Activated T-cell treated with anti-CD3 and anti-CD28 coated beads for 1 hour (primary cell): ENCODE measurements at places on chromosomes 1 and 21.
A peak's percentile ranks its signal among the peaks of the same experiment; 100 is the strongest.

- peak; percentile 40 for DNase-seq
These were observed 623 bp downstream of the GNG4 start for GRCh38 chr1:235648954-235649367.

DNA sequence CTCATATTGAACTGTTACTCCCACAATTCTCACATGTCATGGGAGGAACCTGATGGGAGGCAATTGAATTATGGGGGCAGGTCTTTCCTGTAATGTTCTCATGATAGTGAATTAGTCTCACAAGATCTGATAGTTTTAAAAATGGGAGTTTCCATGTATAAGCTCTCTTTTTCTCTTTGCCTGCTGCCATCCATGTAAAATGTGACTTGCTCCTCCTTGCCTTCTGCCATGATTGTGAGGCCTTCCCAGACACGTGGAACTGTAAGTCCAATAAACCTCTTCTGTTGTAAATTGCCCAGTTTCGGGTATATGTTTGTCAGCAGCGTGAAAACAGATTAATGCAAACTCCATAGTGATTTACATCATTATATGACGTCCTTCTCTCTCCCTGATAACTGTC is 759.7 kb upstream of the RGS18 start:
- no peak for DNase-seq

DNA sequence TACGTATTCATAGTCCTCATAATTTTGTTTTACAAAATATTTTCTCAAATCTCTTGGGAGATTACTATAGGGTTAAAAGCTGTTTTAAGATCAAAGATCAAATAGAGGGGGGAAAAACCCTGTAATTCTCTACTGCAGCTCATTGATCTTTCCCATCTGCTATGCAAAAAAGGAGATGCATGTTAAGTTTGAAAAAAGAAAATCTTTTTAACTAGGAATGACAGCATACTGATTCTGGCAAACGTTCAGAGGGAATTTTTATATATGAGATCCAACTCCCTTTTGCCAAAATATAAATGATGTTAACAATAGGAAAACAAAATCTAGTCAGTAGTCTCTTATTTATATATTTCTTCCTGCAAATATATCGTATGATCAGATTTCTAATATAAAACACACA is 69.1 kb downstream of the SMYD3 start:
- DNase-seq = no peak

DNA sequence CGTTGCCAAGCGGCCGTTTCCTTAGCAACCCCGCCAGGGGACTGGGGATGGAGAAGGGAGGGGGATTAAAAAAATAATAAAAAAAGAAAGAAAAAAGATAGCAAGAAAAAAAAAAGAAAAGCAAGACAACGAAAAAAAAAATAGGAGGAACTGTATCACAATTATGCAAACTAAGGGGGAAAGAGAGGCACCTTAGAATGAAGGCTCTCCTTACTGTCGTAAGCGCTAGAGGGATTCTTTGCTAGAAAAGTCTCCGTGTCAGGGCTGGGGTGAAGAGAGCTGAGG is 625 bp upstream of the NEGR1 start:
- no peak for DNase-seq

GRCh38 chr1:179156026-179156425 is 73.5 kb downstream of the ABL2 start:
- DNase-seq = no peak

GRCh38 chr1:208737922-208738321 is 493.7 kb upstream of the PLXNA2 start:
- no peak for DNase-seq

- no peak for DNase-seq
These were observed 34.0 kb upstream of the BACE2 start for GRCh38 chr21:41133874-41134522.

DNA sequence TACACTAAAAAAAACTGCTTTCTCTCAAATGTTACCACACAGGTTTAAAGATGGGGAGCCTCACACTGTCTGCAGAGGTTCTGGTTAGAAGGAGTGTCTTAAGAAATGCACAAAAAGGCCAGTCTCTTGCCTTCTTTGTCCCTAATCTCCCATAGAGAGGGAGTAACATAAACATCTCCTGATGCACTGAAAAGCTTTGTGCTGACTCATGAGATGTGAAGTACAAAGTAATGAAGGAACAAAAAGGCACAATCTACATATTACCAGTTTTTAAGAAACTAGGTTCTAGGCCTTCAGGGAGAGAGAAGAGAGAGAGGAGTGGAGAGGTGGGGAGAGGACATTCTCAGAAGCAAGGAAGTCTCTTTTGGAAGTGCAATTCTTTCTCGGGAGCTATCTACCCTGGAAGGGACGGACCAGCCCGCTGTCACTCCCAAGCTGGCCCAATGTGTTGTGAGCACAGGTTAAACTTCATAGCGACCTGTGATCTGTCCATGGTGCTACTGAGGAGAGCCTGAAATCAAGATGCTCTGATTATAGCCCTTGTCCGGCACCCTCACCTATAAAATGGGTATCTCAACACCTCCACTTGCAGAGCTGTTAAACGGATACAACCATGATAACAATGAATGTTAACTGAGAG is 458.1 kb downstream of the DISC1 start:
- DNase-seq = no peak

DNA sequence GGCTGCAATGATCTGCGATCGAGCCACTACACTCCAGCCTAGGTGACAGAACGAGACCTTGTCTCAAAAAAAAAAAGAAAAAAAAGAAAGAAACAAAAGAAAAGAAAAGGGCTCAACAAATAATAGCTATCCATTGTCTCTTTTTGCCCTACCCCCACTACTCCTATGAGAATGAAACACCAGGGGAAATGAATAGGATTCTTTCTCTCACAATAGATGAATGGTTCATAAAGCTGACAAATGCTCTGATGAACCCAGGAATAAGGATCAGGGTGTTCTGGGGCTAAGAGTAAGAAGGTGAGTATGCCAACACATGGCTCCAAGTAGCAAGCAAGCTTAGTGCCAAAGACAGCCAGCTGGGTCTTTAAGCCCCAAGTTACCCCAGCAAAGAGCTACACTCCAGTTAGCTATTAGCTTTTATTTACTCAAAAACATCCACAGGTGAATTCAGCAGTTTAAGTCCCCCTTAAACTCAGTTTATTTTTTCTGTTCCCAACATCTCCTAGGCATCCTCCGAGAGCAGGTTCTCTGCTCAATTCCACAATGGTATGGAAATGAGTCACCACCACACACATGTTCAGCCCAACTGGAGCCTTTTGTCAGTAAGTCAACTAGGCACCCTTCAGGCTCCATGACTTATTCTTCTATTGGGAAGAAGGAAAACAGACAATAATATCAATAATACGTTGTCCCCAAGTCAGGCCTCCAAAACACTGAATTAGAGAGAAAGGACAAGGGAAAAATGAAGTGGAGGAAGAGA is 4.2 kb downstream of the ADORA3 start:
- no peak for DNase-seq

GRCh38 chr1:19329611-19330010 is 17.5 kb downstream of the SLC66A1 start:
- no peak for DNase-seq

GRCh38 chr1:94614996-94615395 is 73.4 kb upstream of the F3 start:
- no peak for DNase-seq

- no peak for DNase-seq
These were observed 4.7 kb downstream of the WRAP73 start for GRCh38 chr1:3645247-3645646.

- no peak for DNase-seq
These were observed 66.3 kb downstream of the CACHD1 start for GRCh38 chr1:64535938-64536835.

- DNase-seq = no peak
These were observed 3.0 kb downstream of the LDLRAD2 start for GRCh38 chr1:21814981-21815582.

GRCh38 chr21:21963911-21964310 is 965.7 kb downstream of the NCAM2 start:
- no peak for DNase-seq

DNA sequence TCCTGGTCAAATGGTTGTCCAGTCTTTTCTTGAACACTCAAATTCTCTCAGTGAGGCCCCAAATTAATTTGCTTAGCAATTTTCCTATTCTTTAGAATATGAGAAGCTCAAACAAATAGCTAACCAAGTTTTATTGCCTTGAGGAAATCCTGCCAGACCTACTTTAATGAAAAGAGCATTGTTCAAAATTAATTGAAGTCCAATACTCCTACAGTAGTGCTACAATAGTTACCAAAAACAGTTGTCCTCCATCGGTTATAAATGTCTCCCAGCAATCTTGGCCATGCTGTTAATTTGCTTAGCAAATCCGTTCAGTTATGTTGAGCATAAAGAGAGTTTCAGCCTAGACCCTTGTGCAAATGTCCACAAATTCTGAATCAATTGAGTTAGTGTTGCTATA is 112.9 kb downstream of the MAB21L3 start:
- DNase-seq = no peak

GRCh38 chr21:17738176-17738953 is 80.8 kb downstream of the C21orf91 start:
- no peak for DNase-seq
